ENCODE measurements at places on chromosomes 7 and 10.

- no peak for DNase-seq
These were observed 260.8 kb upstream of the HABP2 start for GRCh38 chr10:113292086-113292485.

- no peak for DNase-seq
These were observed 28.3 kb downstream of the PPP1R3A start for GRCh38 chr7:113890331-113891030.

GRCh38 chr7:139698844-139699243, 79.0 kb downstream of the HIPK2 start:
- DNase-seq: no peak

GRCh38 chr10:32166365-32166764, 110.1 kb upstream of the KIF5B start:
- no peak for DNase-seq

DNA sequence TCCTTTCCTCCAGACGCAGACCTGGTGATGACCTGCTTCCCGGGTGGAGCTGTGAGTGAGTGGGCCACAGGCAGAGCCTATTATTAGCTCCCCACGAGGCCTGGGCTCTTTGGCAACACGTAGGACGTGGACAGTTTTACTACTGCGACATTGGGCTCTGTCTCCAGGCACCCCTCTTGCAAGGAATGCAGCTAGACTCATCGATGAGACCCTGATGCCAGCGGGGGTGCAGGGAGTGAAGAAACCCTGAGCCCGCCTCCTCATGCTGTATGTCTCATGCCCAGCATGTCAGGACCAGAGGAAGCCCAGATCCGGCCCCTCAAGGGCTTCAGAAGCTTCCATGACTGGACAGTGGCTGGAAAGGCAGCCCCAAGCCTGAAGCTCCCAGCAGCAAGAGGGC, 161.9 kb downstream of the TCERG1L start:
- DNase-seq: no peak

GRCh38 chr7:24192691-24193090, 91.3 kb upstream of the NPY start:
- DNase-seq: no peak

- DNase-seq: no peak
These were observed 4.5 kb downstream of the TSPAN13 start for GRCh38 chr7:16758036-16758435.

GRCh38 chr7:23531050-23531793, 559 bp downstream of the TRA2A start:
- DNase-seq: peak; percentile 77

DNA sequence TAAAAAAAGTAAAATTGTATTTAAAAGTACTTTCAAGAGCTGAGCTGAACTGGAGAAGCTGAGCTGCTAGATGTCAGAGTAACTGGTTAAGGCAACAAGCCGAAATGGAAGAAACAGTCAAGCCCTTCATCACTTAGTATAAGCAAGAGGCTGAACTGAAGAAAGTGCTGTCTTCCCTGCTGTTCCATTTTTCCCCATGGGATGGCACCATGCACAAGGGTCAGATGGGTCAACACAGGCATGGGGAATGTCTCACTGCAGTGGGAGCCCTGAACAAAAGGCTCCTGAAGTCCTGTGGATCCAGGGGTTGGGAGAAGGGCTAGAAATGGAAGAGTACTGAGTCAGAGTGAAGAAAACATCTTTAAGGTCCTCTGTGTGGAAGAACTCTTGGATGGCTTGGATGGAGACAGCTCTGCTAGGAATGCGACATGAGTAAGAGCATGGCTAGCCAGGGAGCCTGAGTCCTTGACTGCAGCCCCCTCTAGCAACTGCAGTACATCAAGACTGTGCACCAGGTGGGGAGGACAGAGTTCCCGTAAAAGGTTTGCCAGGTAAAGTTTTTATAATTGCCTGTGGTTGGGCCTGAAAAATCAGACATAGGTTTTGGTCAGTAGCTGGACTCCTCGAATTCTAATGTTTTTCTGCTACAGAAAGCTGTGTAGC, 348.3 kb downstream of the GPR158 start:
- DNase-seq: no peak

- peak; percentile 84 for DNase-seq
These were observed 349.2 kb upstream of the PRKCQ start for GRCh38 chr10:6929148-6929830.

DNA sequence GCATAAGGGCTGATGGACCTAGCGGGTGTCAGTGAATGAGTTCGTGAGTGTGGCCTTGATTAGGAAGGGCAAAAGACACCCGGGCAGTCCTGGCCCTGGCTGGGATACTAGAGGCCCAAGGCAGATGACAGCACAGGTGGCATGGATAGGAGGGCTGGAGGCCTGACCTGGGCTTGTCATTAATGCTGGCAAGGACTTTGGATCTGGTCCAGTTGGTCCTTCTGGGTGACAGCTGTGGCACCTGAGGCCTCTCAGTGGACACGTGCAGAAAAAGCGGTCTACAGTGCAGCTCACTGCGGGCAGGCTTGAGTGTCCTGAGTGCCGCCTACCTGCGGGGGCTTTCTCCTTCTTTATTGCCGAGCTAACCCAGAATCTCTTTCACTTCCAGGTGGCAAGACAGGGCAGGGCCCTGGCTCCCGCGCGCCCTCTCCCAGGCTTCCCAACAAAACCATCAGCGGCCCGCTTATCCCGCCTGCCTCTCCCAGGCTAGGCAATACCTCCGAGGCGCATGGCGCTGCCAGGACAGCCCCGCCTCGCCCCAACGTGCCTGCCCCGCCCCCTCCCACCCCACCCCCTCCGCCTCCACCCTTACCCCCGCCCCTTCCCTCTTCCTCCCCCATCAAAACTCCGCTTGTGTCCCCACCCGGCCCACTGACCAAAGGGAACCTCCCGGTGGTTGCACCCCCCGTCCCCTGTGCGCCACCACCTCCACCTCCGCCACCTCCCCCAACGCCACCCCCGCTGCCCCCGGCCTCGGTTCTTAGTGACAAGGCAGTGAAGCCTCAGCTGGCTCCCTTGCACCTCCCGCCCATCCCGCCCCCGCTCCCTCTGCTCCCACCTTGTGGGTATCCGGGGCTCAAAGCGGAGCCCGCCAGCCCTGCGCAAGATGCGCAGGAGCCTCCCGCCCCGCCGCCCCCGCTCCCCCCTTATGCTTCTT, 77.4 kb downstream of the WIPF3 start:
- DNase-seq: peak; percentile 34

DNA sequence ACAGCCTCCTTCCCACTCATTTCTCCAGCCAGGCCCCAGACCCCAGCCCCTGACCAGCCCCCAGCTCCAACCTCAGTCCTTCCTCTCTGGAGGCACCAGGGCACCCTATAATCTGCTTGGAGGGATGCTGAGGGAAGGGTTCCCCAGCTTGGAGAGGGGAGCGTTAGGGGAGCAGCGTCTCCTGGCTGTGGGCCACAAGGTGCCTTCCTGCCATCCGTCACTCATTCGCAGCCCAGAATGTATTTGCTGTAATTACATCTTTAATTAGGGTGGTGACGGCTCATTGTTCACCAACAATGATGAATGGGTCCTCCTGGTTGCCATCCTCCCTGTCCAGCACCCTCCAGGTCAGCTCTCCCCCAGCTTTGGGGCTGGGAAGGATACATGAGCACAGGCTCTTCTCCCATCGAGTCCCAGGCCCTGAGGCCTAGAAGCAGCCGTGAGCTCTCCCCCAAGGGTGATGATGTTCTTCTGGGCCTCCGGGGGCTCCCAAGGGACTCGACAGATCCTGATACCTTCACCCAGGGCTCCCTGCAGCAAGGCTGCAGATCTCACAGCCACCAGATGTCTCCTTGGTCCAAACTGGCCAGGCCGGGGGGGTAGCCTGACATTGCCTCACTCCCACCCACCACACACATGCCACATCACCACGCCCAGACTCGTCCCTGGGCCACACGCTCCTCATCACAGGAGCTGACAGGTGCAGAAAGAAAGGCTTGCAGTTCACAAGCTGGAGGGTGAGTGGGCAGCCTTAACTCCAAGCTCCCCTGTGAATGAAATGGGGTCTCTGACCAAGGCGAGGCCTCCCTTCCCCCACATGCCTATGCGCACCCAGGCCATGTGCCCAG, 26.8 kb downstream of the POLL start:
- DNase-seq: no peak

DNA sequence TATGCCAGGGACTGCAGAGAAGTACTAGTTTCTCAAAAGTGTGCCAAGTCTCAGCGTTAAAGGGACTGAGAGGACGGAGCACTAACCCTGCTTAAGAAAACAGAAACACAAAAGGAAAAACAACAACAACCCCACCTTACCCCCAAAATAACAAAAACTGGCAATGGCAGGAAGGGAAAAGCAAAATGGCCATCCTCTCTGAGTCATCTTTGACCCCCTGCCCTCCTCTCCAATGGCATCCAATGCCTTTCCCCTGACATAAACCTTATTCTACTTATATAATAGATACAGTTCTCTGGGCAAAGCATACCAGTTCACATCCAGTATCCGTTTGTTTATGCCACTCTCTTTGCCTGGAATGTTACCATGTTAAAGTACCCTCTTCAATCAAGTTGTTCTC, 1.6 kb downstream of the POLR1F start:
- no peak for DNase-seq
